Suppressor macrophage (primary cell): ENCODE measurements at places on chromosomes 4 and X.
A peak's percentile ranks its signal among the peaks of the same experiment; 100 is the strongest.

GRCh38 chrX:44784241-44784640 is 59.6 kb upstream of the DUSP21 start:
- no peak for DNase-seq

GRCh38 chr4:24727390-24728224 is 67.8 kb upstream of the SOD3 start:
- DNase-seq, result no peak

- DNase-seq, result no peak
These were observed 1007.1 kb downstream of the SH3BGRL start for GRCh38 chrX:82208975-82209374.

DNA sequence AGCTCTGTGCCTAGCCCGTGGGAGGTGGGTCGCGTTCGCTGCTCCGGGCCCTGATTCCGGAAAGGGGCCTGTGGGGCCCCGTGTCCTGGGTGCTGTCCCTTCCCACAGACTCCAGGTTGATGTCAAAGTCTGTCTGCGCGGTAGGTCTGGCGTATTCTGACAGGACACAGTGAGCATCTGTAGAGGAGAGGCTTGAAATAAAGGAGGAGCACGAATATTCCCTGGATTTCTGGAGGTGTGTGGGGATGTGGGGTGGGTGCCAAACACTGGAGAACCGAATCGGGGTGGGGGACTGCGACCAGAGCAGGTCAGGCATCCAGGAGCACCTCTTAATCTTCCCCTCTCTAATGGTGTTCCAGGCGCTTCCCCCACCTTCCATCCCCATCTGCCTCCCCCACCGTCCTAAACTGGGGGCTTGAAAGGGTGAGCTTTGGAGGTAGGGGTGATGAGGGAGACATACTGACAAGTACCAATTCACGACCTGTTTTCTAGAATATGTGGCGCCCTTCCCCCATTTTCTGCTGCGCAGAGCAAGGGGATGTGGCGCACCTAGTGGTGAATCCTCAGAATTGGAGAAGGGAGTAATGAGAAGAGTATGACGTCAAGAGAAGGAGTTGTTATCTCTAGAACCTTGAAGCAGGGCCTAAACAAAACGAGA is 877 bp downstream of the GPRASP1 start:
- DNase-seq, result peak; percentile 15

DNA sequence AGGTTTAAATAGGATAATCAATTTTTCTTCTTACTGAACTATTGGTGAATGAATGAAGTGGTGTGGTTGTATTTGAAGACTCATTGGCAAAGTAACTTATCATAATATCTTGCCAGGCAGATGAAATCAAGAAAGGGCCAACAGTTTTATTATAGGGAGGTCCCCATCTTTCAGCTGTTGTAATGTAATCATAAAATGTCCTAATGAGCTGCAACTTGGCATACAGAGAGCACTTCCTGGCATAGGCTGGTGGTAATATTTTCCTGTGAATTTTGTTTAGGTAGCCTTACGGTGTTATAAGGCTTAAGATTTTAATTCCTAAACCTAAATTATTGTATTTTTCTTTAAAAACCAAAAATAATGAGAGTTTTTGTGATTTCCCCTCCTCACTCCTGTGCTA is 17.5 kb downstream of the FHIP1A start:
- no peak for DNase-seq

- peak; percentile 67 for DNase-seq
These were observed 125.4 kb downstream of the ZNF330 start for GRCh38 chr4:141346144-141346543.
